ENCODE measurements at places on chromosomes 13 and 19. TPM values are rescaled to one million over a fixed set of nuclear protein-coding genes. Genes with fewer than 3 reads are reported as not detected.

PCSK4 gene
- total RNA-seq, result 3.9 TPM

ZNF85 gene
- 26.1 TPM for total RNA-seq

LPAR2 gene
- total RNA-seq, result 16.1 TPM

FFAR3 gene
- 0.23 TPM for total RNA-seq

ZNF837 gene
- total RNA-seq, result 1.2 TPM

ZNF57 gene
- total RNA-seq, result 6.0 TPM

ZNF491 gene
- 14.8 TPM for total RNA-seq

PSG4 gene
- total RNA-seq, result not detected

ZNF749 gene
- 33.9 TPM for total RNA-seq

KLK14 gene
- total RNA-seq, result not detected
